ENCODE measurements at places on chromosomes 7 and 10.
A peak's percentile ranks its signal among the peaks of the same experiment; 100 is the strongest.

- DNase-seq = no peak
Observed at GRCh38 chr10:69065406-69066361, 22.2 kb upstream of the SRGN start.

DNA sequence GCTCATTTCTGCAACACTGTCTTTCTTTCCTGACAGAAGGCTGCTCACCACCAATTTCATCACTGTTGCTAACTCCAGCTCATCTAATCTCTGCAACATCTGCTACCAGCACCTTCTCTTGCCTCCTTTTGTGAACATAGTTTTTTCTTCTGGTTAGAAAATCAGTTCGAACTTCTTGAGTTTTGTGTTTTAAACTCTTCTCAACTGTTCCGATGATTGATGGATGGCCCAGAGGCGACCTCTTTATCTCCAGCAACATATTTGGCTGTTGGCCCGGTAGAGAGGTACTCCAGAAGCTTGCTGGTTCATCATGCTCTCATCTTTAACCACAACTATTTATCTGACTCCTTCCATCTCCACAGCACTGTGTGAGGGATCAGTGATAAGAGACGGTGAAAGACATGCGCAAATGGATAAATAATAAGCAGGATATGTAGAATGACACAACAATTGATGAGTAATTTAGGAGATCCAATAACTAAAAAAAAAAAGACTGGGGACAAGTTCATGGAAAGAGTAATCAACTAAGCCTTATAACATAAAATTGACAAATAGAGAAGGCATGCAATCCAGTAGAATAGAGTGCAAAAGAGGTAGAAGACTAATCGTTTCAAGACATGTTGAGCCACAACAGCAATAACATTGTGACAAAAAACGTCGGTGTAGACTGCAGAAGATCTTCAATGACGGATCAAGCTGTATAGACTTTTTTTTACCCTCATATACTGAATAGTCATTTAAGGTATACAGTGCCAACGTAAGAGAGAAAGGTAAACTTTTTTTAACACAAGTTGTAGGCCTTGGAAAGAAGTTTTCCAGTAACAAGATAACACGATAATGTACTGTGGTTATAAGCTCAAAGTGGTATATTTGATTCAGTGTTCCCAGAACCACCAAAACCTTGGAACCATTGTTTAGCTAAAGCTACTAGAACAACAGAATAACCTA lies 152.2 kb downstream of the CRPPA start:
- DNase-seq = no peak

GRCh38 chr10:21497177-21497807 lies 28.2 kb downstream of the SKIDA1 start:
- DNase-seq = peak; percentile 86

DNA sequence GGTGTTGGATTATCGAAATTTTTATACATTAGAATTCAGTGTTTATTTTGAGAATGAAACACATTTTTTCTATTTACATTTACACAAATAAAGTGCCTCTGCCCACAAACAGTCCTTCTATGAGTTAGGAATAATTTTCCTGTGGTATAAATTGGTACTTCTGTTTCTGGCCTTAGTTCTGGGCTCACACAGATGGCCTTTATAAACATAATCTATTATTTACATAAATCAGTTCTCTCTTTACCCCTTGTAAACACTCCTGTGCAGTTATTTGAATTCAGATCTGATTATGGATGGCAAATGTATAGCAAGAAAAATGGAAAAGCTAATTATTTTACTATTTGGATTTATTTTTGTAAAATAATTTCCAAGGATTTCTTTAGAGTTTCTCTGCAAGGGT lies 143.2 kb downstream of the PRKG1 start:
- no peak for DNase-seq

DNA sequence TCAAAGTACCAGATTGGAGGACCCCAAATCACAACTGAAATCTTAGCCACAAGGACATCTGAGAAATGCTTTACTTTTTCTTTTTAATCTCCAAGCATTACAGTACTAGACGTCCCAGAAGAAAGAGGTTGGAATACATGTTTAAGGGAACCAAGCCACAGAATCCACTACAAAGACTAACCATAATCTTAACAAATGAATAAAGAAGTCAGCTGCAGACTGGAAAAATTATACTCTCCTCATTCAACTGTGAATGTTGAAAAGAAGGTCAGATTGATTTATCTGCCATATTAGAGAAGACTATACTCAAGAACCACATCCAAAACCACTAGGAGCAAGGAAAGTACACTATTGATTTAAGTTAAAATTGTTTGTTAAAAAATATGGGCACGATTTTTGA lies 102.1 kb upstream of the ABCB5 start:
- no peak for DNase-seq
